ENCODE measurements at places on chromosomes 16 and 17.

DNA sequence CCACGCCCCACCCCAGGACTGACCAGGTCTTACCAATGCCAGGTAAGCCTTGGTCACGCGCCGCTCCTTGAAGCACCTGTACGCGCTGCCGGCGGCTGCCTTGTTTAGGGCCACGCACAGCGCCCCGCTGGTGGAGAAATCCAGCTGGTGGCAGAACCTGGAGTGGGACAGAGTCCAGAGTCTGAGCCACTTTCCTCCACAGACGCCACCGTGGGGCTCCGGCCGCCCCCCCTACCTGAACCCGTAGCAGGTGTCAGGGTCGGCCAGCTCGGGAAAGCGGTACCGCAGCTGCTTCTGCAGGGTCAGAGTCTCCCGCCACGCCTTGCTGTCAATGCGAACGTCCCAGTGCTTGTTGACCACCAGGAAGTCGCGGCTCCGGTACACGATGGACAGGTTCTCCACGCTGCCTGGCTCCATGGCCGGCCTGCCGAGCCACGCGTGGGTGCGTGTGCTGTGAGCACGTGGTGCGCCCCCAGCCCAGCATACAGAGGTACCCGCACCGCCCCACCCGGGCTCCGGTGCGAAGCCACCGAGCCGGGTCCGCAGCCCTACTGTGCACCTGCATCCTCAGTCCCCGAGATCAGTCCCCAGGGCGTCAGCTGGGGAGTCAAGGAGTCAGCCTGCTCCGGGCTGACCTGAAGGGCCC, 737 bp downstream of the RPUSD1 start:
- DNase-seq = no peak

GRCh38 chr17:67779098-67779672, 46.1 kb upstream of the BPTF start:
- DNase-seq = no peak

DNA sequence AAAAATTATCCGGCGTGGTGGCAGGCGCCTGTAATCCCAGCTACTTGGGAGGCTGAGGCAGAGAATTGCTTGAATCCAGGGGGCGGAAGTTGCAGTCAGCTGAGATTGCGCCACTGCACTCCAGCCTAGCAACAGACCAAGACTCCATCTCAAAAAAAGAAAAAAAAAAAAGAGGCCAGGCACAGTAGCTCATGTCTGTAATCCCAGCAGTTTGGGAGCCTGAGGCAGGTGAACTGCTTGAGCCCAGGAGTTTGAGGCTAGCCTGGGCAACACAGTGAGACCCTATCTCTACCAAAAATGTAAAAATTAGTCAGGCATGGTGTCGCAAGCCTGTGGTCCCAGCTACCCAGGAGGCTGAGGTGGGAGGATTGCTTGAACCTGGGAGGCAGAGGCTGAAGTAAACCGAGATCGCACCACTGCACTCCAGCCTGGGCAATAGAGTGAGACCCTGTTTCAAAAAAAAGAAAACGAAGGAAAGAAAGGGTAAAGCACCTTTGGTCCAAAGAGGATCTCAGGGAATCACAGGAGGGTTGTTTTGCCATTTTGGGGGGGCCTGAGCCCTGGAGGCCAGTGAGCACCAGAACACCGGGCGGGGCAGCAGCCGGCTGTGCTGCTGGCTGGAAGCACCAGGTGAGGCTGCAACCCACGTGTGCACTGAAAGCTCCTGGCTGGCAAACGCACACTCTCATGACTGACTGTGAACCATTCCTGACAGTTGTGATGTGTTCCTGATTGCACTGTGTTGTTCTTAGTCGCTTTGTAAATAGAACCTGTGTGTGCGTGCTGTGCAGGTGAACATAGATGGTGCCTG, 18.4 kb downstream of the HS3ST6 start:
- DNase-seq = peak; percentile 96

GRCh38 chr16:74029115-74029792, 267.4 kb upstream of the PSMD7 start:
- peak; percentile 85 for DNase-seq

DNA sequence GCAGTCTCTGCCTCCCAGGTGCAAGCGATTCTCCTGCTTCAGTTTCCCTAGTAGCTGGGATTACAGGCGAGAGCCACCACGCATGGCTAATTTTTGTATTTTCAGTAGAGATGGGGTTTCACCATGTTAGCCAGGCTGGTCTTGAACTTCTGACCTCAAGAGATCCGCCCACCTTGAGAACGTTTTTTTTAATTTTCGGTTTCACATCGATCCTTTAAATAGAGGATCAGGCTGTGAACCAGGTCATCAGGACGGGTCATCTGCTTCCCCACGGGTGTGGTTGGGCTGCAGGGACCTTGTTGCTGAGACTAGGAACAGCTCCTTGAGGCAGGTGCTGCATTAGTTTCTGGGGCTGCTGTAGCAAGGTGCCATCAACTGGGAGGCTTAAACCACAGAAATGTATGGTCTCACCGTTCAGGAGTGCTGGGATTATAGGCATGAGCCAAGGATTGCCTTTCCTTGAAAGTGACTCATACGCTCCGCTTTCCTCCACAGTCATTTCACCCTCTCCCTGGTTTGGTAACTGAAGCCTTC, 7.9 kb upstream of the NAGPA start:
- no peak for DNase-seq

GRCh38 chr17:74004056-74004455, 199.4 kb upstream of the RPL38 start:
- no peak for DNase-seq

DNA sequence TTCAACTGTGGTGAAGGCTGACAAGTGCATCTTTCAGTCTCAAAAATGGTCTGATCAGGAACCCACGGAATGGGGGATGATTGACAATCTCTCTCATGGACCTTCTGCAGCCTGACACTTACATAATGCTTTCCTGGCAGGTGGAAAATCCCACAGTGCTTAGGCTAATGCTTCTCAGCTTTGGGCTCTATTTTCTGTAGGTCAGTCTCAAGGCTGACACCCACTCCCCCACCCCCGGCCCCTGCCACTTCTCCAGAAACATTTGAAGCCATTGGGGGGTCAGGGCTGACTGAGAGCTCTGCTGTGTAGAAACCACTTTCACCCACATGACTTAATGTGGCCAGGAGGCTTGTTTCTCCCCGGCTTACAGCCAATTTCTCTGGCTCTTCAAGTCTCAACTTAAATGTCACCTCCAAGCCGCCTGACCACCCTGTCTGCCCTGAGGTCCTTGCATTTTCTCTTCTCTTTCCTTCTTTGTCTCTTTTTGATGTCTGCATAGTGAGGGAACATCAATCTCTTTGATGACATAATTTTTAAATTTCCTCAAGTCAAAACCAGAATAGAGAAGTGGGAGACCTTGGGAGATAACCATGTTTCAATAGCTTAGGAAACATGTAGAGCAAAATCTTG, 16.7 kb upstream of the IRF8 start:
- DNase-seq = no peak

DNA sequence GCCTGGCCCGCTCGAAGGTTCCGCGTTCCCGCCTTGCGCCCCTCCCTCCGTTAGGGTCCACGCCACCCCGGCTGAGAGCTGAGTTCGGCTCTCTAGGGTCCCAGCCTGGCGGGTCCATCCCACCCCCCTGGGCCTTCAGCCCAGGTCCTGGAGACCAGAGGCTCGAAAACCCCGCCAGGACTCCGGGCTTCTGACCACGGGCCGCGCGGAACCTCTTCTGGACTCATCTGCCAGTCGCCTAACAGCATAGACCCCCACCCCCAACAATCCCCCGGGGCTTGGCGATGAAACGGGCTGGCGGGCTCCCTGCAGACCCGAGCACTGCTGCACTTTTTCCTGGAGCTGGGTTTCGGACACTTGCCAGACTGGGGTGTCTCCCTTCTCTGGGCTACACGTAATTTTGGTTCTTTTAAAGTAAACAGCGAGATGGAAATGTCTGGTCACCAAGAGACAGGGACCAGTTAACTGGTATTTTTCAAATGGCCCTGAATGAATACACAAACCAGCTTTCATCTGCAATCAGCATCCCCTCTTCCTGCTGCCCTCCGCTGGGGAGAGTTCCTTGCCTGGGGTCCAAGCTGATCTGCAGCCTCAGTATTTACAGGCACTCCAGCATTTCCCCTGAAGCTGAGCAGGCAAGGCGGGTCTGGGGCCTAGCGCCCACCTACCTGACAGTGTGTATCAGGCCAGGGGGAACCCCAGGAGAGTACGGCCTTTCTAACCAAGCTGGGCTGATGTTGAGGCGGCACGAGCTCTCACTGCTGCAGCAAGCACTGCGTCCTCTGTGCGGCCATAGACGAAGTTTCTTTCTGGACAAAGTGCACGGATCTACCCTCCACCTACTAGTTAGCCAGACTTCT, 639 bp upstream of the TRIM65 start:
- no peak for DNase-seq

- DNase-seq = no peak
Observed at GRCh38 chr16:30649725-30650368, 913 bp upstream of the PRR14 start.

- no peak for DNase-seq
Observed at GRCh38 chr17:44279666-44280391, 11.9 kb upstream of the SLC4A1 start.

DNA sequence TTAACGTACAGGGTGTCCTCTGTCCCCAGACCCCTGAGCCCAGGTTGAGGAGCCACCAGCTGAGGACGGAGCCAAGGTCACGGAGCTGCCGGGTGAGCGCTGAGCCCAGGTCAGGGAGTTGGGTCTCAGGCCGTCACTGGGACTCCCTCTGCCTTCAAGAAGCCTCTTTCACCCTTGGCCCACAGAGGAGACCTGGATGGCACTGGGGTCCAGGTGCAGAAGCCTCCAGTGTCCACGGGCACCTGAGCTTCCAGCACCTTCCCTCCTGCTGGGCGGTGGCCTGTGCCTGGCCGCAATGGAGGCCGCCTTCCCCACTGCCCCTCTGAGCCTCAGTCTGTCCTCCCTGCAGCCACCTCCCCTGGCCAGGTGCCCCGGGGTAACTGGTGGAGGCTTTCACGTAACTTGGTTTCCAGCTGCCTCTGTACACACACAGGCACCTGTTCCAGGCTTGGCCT, 31.6 kb upstream of the CDH15 start:
- no peak for DNase-seq

- DNase-seq = no peak
Observed at GRCh38 chr17:77540975-77541374, 400.2 kb downstream of the SEC14L1 start.

- DNase-seq = peak; percentile 33
Observed at GRCh38 chr17:55348749-55349354, 72.8 kb downstream of the MMD start.

DNA sequence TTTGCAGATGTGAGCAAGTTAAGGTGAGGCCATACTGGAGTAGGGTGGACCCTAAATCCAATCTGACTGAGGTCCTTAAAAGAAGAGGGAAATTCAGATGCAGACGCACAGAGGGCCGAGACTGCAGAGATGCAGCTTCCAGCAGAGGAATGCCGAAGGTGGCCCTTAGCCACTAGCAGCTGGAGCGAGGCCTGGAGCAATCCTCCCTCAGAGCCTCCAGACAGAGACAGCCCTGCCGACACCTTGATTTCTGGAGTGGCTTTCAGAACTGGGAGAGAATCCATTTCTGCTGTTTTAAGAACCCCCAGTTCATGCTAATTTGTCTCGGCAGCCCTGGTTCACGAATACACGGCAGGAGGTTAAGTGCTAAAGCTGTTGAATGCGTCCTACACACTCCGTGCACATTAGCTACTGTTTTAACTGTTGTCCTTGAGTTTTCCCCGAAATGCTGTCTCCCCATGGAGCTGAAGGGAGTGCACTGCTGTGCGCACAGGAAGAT, 135.5 kb downstream of the IRF8 start:
- no peak for DNase-seq

GRCh38 chr16:5005916-5006315, 27.8 kb downstream of the NAGPA start:
- DNase-seq = no peak

GRCh38 chr16:31754998-31755615, 118.5 kb upstream of the ZNF267 start:
- no peak for DNase-seq

DNA sequence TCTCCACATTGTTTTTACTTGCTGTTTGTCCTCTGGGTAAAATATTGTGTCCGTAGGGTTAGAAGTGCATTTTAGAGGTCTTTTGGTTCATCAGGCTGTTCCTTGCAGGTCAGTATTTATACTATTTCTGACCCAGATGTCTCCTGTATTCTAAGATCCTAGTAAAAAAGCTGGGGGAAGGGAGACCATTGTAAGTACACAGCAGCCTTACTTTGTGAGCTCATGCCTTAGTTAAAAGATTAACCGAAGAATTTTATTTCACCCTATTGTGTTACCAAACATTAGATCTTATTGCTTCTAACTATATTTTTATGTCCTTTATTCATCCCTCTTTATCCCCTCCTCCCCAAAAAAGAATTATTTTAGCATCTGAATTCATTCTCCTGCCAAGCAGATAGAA, 444.1 kb upstream of the RBFOX1 start:
- no peak for DNase-seq

DNA sequence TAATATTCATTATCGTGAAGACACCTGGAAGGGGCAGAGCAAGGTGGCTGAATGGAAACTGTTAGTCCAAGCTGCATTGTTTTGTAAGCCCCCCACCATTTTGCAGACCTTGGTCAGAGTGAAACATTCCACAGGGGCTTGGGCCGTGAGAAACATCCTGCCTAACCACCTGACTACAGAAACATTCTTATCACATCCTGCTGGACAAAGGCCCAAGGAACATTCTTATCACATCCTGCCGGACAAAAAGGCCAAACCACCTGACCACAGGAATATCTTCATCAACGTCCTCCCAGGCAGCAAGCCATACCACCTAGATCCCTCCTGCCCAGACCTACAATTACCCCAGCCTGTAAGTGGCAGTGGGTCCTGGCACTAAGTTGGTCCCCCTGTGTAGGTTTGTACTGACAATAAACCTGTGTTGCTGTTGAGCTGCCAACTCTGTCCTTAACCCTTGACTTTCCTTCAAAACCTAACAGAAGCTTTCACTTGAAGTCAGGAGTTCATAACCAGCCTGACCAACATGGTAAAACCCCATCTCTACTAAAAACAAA, 19.6 kb downstream of the ATF7IP2 start:
- DNase-seq = no peak

GRCh38 chr16:57245472-57246113, 534 bp downstream of the ARL2BP start:
- peak; percentile 19 for DNase-seq

- DNase-seq = no peak
Observed at GRCh38 chr16:13634253-13634652, 285.7 kb upstream of the ERCC4 start.

- no peak for DNase-seq
Observed at GRCh38 chr16:1741553-1742165, 29.7 kb downstream of the NME3 start.

DNA sequence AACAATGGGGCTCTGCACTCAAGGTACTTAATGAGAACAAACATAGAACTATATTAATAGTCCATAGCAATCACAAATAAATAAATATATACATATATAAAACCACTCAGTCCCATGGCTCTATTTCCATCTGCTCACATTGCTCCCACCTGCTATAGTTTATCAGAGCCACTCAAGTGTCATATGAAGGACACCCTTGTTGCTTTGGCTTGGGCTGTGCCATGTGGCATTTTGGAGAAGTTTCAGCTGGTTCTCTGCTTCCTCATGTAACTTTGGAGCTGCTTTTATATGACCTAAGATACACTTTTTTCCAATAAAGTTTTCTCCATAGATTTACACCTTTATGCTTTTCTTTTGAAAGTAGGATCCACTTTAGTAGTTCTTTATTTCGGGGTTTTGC, 126.4 kb downstream of the KCNJ2 start:
- no peak for DNase-seq

Data from NCI-H345 (cell line).